ENCODE measurements at places on chromosomes 6 and 20.
A peak's percentile ranks its signal among the peaks of the same experiment; 100 is the strongest.

- DNase-seq: no peak
These were observed 62.7 kb downstream of the COL12A1 start for GRCh38 chr6:75143191-75143590.

- DNase-seq: peak; percentile 36
These were observed 748 bp downstream of the UBE2J1 start for GRCh38 chr6:89351671-89352277.

DNA sequence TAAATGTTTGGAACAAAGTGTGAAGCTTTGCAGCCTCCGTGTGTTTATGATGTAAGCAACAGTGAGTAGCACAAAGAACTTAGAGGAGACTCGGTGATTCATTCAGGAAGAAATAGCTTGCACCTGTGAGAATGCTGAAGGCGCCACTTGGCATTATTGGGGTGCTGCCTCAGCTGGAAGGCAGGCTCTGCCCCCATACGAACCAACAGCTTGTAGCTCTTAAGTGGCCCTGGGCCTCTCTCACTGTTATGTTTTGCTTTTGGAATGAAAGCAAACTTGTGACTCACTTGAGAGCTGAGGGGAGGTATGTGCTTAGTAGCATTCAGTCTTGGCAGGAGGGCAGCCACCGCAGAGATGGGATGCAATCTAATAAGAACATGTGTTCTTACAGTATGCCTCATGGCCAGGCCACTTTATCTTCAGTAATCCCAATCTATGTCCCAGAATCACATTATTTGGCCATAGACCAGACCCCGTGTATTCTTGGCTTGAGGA lies 310.7 kb downstream of the EYA4 start:
- DNase-seq: no peak

GRCh38 chr6:99364026-99364425 lies 14.6 kb upstream of the FAXC start:
- DNase-seq: no peak

- peak; percentile 77 for DNase-seq
These were observed 74.7 kb upstream of the MAFB start for GRCh38 chr20:40763646-40764295.

- DNase-seq: no peak
These were observed 121.0 kb downstream of the QRSL1 start for GRCh38 chr6:106750142-106750918.

DNA sequence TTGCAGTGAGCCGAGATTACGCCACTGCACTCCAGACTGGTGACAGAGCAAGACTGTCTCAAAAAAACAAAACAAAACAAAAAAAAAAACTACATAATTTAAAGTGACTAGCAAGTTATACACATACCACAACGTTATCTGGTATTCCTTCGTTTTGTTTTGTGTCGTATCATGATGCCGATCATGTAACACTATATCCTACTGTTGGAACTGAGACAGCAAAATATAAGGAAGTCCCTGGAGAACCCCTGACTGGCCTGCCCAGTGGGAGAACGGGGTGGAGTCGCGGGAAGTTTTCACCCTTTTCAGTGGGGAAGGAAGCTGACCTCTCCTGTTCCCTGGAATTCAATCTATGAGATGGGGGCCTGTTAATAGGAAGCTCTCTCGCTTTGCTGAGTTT lies 15.1 kb downstream of the SOX4 start:
- DNase-seq: no peak

GRCh38 chr20:5919626-5920544 lies 30.4 kb downstream of the TRMT6 start:
- no peak for DNase-seq
